ENCODE measurements at places on chromosomes 4 and X.

GRCh38 chr4:118290951-118291350 is 61.9 kb downstream of the PRSS12 start:
- DNase-seq: no peak

- DNase-seq: no peak
Measured at GRCh38 chr4:144709159-144709558, 63.2 kb downstream of the HHIP start.

- DNase-seq: no peak
Measured at GRCh38 chr4:4763822-4764557, 95.5 kb upstream of the MSX1 start.

DNA sequence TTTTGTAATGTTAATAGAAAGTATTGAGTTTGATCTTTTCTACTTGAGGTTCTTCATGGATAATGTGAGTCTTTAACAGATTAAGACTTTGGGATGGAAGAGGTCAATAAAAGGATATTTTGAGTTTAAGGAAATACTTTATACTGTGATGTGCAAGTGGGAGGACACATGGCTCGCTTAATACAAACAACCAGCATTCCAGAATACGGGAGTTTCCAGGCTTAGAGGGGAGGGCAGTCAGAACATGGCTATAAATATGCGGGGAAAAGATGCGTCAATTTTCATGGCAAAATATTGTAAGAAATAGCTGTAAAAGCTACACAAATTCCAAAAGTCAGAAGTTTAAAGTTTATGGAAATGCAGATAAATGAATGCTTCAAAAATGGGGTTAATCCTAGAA is 192.3 kb downstream of the AASDH start:
- DNase-seq: no peak

GRCh38 chr4:2060611-2061185 is 1.6 kb downstream of the NAT8L start:
- no peak for DNase-seq
